ENCODE measurements at places on chromosomes 4 and X.

- DNase-seq: peak; percentile 8
Measured at GRCh38 chr4:129264008-129264657, 168.2 kb downstream of the C4orf33 start.

- DNase-seq: peak; percentile 45
Measured at GRCh38 chrX:129842510-129843208, 1.0 kb downstream of the ZDHHC9 start.

DNA sequence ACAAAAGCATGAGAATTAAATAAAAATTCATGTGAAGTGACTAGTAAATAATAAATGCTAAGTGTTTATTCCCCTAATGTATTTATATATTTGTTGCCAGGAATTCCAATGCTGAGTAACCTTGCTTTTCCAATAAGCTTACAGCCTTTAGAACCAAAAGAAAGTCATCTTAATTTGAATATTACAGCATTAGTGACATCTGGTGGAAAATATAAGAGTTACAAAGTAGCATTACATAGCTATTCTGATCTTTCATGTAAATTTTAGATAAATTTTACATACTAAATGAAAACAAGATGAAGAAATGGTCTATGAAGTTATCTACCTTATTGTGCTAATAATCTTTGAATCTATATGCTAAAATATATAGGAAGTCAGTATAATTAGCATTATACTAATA is 10.4 kb downstream of the MAD2L1 start:
- peak; percentile 15 for DNase-seq

- no peak for DNase-seq
Measured at GRCh38 chr4:141771889-141772830, 135.8 kb downstream of the IL15 start.

DNA sequence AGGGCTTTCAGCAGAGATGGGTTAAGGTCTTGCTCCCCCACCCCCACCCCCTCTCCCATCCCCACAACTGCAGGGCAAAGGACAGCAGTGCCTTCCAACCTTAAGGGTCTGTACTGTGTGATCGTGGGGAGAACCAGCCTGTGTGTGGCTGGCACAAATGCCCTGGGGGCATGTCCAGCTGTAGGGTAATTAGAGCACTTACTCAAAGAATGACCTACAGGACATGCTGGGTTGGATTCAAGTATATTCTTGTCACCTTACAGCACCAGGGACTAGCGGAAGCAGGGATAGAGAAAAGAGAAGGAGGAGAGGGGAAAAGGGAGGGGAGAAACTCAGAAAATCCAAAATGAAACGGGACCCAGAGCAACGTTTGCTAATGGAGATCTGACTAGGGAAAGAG is 191.3 kb upstream of the GATB start:
- DNase-seq: no peak

DNA sequence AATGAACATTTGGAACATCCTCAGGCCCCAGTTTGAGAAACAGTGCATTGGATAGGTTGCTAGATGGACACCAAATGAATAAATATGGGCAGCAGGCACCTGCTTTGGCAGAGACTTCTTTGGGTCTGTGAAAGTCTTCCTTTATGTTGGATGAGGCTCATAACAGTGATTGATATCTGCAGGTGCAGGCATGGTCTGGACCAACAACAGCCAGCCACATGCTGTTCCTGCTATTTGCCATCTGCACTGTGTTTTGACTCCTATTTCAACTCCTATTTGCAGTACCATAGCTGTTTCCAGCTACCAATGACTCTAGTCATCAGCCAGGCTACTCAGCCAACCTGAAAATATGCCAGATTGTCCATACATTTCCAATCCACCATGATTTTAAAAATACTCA is 60.9 kb downstream of the ANAPC4 start:
- DNase-seq: no peak

DNA sequence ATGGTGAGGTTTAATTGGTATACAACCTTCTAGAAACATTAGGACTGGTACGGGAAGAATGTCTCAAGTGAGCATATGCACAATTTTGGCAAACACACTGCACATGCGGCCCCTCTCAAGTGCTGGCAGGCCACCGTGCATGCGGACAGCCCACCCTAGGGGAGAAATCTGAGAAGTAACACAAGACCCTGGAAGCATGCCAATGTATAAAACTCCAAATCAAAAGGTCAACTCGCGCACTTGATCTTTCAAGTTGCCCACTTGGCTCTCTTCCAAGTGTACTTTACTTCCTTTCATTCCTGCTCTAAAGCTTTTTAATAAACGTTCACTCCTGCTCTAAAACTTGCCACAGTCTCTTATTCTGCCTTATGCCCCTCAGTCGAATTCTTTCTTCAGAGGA is 488.3 kb downstream of the CFAP47 start:
- DNase-seq: no peak

DNA sequence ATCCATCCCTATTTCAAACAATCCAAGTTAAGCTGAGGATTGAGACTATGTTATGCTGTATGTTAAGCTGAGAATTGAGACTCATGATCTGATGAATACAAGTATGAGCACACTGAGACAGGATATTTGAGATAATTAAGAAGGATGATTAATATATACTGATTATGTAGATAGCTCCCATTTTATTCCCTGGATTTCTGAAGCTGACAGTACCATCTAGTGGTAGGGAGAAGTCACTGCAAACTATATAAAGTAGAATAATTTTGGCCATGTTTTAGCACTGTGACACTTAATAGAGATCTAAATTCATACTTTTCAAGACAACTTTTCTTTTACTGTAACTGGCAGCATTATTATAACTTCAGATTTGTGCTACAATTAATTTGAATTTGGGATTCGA is 63.8 kb upstream of the HPRT1 start:
- peak; percentile 20 for DNase-seq

DNA sequence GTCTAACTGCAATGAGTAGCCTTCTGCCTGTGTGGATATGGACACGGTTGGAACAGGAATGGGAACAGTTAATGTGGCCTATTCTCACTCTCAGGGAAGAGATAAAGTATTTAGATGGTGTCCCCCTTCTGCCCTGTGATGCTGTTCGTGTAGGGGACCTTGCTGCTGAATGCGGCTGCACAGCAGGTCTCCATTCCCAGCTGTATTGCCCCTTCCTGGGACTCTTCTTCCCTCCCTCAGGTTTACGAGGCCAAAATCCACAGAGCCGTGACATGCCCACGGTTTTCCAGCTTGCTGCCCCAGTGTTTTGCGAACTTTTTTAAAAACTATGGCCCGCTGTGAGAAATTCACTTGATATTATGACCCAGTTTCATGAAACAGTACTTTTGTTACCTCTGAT is 50.3 kb downstream of the SNX25 start:
- DNase-seq: no peak

DNA sequence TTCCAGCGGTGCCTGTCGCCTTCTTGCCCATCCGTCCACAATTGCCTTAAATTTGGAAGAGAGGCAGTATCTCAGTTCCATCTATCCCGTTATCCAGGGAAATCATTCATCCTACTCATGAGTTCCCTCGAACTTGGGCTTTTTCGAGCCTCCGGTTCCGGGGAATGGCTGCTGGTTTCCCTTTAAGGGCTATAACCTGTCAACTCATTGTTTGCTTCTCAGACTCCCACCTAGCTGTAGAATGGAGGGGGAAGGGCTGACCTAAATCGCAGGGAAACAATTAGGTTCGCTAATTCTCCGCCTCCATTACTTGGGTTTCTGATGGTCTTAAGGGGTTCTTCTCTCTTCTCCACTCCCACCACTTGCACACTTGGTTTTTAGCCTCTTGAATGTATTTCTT is 1.2 kb downstream of the UCHL1 start:
- DNase-seq: no peak

DNA sequence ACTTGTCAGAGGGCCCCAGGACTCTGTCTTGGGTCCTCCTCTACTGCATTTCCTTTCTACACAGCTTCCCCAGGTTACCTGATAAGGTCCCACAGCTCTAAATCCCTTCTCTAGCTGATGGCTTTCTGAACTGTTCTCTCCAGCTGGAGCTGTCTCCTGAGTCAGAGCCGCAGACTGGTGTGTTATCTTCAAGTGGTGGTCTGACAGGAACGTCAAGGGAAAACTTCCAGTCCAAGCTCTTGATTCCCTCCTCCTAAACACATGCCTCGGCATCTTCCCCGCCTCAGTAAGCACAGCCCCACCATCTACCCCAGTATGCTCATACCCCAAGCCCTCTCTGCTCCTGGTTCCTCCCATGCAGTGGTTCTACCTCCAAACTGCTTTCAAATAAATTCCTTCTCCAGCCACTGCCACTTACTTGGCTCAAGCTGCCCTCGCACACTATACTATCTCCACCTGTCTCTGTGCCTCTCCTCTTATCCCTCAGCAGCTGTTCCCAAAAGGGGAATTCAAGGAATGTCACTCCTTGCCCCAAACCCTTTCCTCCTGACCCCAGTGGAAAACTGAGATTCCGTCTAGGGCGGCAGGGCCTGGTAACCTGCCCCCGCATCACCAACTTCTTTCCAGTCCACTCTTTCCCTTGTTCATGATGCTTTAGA is 17.2 kb upstream of the CENPU start:
- no peak for DNase-seq

GRCh38 chrX:124263743-124264142 is 68.7 kb upstream of the TEX13D start:
- no peak for DNase-seq
